Coronary artery (tissue), 2 donors: ENCODE measurements at places on chromosomes 7 and 10.

GRCh38 chr7:32091608-32092210, 21.5 kb upstream of the PDE1C start:
- no peak for DNase-seq

DNA sequence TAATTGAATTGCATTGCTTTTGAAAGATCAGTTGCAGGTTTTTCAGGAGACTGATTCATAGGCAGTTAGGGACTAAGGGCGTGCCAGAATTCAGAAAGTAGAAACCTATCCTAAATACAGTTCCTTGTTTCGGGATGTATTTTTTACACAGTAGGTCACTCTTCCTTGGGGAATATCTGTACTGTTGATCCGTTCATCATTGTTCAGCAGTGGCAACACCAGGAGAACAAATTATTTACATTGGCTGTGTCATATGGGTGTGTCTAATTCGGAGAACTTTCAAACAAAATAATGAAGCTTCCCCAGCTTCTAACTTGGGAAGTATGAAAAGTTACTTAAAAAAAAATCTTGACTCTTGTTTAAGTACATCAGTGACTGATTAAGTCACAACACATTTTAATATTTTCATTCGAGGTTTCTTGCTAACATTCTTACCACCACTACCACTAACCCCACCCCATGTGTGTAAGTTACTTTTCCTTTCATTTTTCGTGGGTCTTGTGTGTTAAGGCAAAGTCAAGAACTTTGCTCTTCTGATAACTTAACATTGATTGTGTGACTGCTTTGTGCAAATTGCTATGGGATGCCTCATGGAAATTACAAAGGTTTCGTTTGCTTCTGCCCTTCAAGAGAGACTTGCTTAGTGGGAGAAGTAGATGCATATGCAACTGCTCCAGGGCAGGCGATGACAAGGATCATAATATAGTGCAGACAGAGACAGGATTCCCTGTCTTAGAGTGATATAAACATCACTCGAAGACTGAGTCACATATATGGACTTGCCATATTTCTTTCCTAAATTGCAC, 43.8 kb upstream of the RPA3 start:
- DNase-seq, result no peak

- DNase-seq, result no peak
These were observed 34.9 kb upstream of the ETV1 start for GRCh38 chr7:14024406-14024805.

GRCh38 chr10:110507346-110507745, 9.6 kb downstream of the DUSP5 start:
- DNase-seq, result no peak

- DNase-seq, result no peak
These were observed 65.6 kb downstream of the COL26A1 start for GRCh38 chr7:101428093-101428866.

GRCh38 chr10:83603708-83604107, 535.6 kb upstream of the GHITM start:
- DNase-seq, result no peak

DNA sequence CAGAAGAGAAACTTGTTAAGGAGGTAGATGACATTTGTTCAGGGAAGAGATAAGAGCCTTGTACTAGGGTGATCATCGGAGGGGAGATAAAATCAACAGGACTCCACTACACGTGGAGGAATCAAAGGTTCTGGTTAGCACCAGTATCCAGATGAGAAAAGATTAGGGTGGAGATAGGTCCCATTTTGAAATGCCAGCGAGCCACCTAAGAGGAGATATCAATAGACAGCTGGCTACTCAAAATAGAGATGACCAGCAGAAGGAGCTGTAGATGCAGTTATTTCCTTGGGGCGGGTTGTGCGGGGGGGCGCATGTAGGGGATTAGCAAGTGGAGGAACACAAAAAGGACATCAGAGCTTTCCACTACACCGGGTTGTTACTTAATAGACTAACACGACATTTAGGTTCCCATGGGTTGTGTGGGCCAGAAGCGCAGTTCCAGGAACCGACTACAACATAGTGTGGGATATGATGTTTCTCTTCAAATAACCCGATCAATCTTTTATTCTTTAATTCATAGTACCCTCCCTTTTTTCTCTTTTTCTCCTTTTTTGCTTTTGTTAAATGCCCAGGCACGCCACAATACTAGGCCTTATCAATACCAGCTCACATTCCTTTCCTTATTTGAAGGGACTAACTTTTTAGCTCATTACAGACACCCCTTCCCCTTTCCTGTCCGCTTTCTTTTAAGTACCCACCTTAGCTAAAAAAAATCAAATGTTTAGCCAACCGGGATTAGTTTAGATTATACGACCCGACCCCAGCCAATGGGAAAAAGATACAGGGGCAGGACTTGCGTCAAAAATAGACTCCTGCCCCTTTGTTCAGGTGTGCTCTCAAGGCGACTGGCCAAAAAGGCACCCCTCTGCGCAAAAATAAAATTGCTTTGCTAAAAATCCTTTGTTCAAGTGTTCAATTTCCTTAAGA, 2.0 kb upstream of the KIF11 start:
- no peak for DNase-seq

DNA sequence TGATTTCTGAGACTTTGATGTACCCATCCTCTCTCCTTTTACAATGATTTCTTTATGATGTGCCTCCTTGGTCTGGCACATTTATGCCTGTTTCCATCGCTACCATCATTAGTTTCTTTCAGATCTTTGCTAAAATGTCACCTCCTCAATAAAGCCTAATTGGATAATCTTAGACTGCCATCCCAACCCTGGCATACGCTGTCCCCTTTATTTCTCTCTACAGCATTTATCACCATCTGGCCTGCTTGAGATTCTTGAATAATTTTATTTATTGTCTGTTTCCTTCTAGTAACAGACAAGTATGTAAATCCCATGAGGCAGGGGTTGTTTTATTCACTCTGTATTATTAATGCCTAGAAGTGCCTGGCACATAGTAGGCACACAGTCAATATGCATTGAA, 6.7 kb upstream of the DNTT start:
- DNase-seq, result no peak

DNA sequence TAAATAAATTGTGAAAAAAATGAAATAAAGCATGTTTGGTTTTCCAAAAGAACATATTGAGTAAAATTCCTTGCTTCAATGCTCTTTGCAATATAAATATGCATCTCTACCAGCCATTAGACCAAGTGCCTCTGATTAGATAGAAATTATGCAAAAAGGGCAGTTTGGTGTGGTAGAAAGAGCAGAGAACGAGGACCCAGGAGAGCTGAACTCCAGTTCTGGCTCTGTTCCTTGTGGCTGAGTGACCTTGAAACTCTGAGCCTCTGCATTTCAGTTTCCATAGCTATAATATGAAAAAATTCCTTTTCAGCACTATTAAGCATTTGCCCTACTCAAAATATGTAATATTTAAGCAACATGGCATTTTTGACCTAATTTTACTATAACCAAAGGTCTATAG, 36.5 kb downstream of the COL1A2 start:
- no peak for DNase-seq

DNA sequence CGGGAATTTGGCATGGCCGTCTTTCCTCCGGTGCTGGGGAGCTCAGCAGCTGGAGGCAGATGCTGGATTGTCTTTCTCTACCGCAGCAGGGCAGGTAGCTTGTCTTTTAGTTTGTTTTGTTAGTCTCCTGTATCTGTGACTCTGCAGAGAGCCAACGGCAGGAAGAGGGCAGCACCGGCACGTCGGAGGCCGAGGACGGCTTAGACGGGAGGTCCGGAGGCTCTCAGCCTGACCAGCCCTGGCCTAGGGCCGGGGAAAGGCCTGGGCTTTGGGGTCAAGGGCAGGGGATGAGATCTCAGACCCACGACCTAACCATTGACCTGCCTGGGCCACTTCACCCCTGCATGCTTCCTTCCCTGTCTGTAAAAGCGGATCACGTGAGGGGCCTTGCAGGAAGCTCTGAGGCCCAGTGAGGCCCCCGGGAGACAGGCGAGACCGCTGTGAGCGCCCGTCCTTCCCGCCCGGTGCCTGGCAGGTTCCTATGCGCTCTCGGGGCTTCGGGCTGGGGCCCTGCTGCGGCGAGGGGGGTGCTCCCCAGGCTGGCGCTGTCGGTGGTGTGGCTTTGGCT, 72.7 kb downstream of the LHPP start:
- no peak for DNase-seq

DNA sequence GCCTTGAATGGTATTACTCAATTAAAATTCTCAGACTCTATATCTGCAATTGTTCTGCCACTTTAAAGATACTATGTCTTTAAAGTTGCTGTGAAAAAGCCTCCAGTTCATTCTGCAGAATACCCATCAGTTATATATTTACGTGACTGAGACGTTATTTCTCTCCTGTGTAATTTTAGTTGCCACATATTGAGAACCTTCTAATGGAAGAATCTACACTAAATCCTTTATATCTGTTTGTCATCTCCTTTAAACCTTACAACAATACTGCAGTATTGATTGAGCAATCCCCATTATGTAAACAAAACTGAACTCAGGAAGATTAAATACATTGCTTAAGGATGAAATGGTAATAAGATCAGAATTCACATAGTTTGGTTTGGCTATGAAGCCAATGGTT, 30.0 kb downstream of the GPR141 start:
- DNase-seq, result no peak

DNA sequence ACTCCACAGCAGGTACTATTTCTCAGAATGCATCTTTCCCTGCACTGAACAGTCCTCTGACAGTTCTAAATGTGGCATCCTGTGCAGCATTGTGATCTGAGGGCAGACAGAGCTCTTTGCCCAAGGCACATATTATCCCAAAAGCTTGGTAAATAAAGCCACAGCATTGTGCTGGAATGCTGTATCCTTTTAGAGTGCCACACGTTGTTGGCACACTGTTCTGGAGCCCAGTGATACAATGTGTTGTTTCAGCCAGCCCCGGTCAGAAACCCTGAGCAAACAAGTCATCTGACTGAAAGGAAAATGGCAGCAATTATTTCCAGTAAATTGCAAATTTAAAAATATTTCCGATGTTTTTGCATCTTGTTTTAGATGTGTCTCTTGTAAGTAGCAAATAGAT, 45.4 kb downstream of the NAMPT start:
- no peak for DNase-seq

DNA sequence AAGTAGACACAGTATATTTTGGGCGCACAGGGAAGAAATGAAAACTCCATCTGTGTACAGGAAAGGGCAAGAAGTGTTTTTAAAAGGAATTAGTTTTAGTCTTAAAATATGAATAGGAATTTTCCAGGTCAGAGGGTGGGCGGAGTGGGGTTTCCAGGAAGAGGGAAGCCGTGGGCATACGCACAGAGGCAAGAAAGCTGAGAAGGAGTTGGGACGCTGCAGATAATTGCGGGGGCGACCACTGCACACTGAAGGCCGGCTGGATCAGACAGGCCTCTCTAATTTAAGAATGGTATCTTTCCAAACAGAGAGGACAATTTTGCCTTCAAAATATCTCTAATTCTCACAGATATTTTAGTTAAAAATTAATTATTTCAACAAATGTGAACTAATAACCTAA, 189.1 kb upstream of the INHBA start:
- DNase-seq, result no peak

- no peak for DNase-seq
These were observed 1090.1 kb downstream of the KCNMA1 start for GRCh38 chr10:76547352-76547972.

DNA sequence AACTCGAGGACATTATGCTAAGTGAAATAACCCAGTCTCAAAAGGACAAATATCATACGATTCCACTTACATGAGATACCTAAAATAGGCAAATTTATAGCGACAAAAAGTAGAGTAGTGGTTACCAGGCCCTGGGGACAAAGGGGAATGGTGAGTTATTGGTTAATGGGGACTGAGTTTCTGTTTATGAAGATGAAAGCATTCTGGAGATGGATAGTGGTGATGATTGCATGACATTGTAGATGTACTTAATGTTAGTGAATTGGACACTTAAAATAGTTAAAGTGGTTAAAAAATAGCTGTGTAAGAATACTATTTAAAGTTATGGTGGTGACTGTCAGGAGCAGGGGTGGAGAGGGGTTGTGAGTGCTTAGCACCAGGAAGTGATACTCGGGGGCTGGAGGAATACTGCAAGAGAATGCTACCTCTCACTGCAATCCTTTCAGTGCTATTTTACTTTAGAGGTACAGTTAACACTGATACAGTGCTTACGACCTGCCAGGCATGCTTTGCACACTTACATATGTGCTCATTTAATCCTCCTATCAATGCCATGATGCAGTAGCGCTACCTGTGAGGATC, 16.7 kb upstream of the TEX36 start:
- no peak for DNase-seq

DNA sequence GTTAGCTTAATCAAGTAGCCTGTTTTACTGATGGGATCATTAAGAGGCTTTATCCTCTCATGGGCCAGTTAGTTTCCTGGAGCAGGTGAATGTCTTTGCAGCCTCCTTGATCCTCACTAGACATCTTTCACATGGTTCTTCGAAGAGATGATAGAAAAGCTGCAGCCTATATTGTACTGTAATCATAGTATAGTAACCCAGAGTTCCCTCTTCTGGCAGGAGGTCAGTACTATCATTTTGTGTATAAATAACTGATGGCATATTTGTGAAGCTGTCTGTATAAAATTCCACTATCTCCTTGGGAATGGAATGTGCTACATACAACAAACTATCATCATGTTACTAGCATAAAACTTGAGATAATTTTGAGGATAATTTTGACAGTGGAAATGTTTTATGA, 123.8 kb upstream of the PRPS1L1 start:
- DNase-seq, result no peak

GRCh38 chr10:8130973-8131911, 76.8 kb downstream of the GATA3 start:
- no peak for DNase-seq

DNA sequence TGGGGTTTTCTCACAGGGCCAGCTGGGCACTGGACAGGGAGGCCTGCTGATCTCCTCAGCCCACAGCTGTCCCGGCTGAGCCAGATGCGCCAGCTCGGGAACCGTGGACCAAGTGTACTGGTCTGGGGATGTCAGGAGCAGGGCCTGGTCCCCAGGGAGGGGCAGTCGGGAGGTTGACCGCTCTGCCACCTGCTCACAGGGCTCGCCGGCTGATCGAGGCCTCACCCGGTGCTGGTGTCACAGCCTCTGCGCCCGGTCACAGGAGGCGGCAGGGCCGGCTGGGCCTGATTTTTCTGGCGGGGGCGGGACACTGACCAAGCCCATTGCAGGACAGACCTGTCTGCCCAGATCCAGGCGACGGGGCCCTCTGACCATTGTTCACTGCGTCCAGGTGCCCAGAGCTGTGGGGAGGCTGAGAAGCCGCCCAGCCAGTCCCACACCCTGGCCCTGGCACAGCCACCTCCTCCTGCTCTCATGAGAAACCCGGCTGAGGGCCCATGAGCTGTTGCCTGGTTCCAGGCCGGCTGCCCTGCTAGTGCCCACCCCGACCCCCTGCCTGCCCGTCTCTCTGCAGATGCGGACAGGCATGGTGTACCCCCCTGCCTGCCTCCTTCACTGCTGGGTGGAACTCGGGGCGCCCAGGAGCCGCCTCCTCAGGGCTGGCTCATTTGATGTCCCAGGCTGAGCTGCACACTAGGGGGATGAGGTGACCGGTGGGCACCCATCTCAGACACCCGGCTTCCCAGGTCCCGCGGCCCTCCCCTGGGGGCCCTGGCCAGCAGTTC, 3.0 kb upstream of the TMEM184A start:
- no peak for DNase-seq

- no peak for DNase-seq
These were observed 59.6 kb downstream of the NPY start for GRCh38 chr7:24343614-24344013.

GRCh38 chr7:106794276-106795083, 70.6 kb upstream of the PIK3CG start:
- DNase-seq, result no peak

GRCh38 chr7:30433082-30433481, 45.5 kb downstream of the NOD1 start:
- DNase-seq, result peak; percentile 81
